SK-MEL-5 (cell line): ENCODE measurements at places on chromosomes 6 and 20. TPM values are rescaled to one million over a fixed set of nuclear protein-coding genes. Genes with fewer than 3 reads are reported as not detected.

Gene JPH2
- total RNA-seq, result 0.08 and 0.13 TPM in 2 replicates

DNA sequence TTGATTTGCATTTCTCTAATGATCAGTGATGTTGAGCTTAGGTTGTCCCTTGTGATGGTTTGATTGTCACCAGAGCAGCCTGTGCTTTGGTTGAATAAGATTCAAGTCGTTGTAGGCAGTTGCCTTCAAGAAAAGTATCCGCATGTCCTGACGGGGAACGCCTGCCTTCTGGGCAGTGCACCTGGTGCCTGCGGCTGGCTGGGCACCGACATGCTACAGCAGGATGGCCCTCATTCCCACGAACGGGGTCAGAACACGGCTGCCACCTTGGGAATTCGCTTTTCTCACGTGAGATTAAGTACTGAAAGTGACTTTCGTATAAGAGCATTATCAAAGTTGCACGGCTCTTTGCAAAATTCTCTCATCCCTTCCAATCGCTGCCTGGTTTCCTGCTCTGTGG lies 78.4 kb downstream of the CDH4 start:
- no peak for DNase-seq

DNA sequence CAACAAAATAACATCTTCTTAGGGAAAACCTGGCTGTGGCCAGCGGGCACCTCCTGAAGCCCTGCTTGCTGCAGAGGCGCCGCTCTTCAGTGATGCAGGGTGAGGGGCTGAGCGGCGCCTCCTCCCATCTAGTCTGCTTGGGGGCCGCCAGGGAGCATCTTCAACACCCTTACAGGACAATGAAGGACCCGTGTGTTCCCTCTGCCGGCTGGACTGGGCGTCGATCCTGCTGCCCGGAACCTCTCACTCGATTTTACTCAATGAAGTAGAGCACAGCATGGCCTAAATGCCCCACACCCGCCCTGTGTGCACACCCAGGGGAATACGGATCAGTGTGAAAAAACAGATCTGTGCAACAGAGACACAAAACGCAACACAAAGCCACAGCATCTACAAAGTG lies 28.5 kb upstream of the MPC1 start:
- DNase-seq, result no peak

Gene APOM
- 0.42 and 0.43 TPM in 2 replicates for total RNA-seq

GRCh38 chr20:4638826-4639225 lies 82.9 kb upstream of the PRND start:
- DNase-seq, result no peak

DNA sequence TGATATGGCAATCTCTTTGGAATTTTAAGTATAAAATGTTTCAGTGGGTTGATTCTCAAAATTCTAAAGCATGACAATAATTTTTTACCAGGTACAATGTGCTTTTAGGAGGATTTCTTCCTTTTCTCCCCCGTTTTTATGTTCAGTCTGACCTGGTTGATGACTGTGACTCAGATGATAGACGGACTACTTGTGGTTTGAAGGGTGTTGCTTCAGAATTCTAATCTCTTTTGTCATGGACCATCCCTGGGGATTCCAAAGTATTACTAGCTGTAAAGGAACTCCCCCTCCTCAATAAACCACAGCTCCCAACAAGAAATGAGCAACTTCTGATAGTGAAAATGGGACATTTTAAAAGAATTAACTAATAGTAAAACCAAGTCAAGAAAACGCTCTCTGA lies 34.9 kb upstream of the TNFAIP3 start:
- peak; percentile 48 for DNase-seq

DNA sequence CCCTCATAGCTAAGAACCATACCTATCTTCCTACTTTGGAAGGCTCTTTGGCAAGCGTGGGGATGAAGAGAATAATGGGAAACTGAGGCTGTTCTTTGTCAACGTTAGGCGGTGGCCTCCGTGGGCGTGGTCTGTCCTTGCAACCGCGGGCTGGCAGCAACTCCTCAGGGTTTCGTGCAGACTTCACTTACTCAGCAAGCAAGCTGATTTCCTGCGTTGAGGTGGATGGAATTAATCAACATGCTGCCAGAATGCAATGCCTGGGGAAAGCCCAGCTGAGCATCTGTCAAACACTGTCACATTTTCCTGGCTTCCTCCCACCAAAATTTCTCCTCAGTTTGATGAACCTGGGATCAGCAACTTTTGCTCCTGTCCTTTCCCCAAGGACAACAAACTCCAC lies 9.2 kb upstream of the IL17F start:
- DNase-seq, result no peak

DNA sequence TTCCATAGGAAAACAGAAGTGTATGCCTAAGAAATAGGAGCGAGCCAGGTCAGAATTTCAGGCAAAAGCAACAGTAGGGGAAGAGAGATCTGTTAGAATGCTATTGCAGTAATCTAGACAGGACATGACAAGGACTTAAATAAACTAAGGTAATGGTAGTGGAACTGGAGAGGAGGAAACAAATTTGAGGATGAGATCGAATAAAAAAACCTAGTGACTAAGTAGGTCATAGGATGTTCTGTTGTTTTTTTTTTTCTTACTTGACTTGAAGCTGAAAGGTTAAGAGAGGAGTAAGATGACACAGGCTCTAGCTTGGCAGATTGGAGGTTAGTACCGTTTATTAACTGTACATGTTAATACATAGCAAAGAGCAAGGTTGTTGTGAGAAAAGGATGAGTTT lies 28.6 kb downstream of the ORC3 start:
- DNase-seq, result no peak

DNA sequence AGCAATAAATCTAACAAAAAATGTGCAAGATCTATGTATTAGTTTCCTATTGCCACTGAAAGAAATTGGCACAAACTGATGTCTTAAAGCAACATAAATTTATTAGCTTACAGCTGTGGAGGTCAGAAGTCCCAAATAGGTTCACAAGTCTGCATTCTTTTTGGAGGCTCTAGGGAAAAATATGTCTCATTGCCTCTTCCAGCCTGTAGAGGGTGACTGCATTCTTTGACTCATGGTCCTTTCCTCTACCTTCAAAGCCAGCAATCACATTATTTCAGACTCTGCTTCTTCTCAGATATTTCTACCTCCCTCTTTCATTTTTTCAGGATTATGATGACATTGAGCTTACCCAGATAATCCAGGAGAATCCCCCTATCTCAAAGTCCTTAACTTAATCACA lies 1531.1 kb downstream of the KHDRBS2 start:
- no peak for DNase-seq

Gene ZGPAT
- total RNA-seq, result 23.4 and 24.4 TPM in 2 replicates

Gene GSTA2
- 0.32 TPM in 1 of 2 replicates, not detected in the other for total RNA-seq

- DNase-seq, result no peak
Observed at GRCh38 chr20:41203660-41204059, 66.3 kb downstream of the PLCG1 start.
